Activated CD4-positive, alpha-beta T cell treated with anti-CD3 and anti-CD28 coated beads, Interleukin-2, Interleukin-4, amounts not matched to agents 100 ng/mL and 50 ng/mL, durations not matched to agents 16 hours and 8 hours (primary cell): ENCODE measurements at places on chromosomes 7 and 10.

- DNase-seq, result no peak
Measured at GRCh38 chr10:124997771-124998623, 56.1 kb downstream of the ZRANB1 start.

GRCh38 chr7:42883950-42884349 lies 27.9 kb downstream of the C7orf25 start:
- DNase-seq, result no peak

GRCh38 chr7:103388469-103389140 lies 41.2 kb downstream of the PSMC2 start:
- no peak for DNase-seq

DNA sequence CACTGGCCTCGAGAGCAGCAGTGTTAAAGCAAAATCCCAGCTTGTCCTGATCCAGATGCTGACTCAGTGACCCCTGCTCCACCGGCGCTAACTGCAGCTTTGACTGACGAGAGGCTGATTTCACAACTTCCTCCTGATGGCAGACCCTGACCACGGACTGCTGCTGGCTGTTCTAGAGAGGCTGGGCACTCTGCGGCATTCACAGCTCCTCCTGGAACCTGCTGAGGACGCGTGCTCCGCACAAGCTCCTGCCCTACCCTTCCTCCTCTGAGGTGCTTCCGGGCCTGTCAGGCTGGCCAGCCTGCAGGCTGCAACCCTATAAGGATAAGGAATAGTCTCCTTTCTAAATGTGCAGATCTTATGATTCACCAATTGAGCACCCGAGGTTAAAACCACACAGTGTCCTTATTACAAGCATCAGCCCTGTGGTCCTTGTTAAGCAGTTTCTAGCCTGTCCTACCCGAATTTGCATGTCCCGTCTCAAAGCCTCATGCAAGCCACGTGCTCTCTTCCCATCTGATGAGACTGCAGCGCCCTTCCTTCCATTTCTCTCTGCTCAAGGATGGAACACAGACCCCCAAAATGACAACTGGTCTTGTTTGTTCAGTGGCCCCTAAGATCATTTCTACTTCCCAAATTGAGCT lies 35.5 kb upstream of the NCAPG2 start:
- no peak for DNase-seq

GRCh38 chr7:150432915-150433892 lies 17.2 kb upstream of the GIMAP8 start:
- no peak for DNase-seq

GRCh38 chr10:114647545-114648138 lies 10.4 kb downstream of the ABLIM1 start:
- DNase-seq, result no peak

GRCh38 chr10:107931808-107932207 lies 767.3 kb upstream of the SORCS1 start:
- no peak for DNase-seq

- peak; percentile 70 for DNase-seq
Measured at GRCh38 chr10:101889256-101890210, 45.9 kb upstream of the KCNIP2 start.

GRCh38 chr7:75578081-75578480 lies 86.0 kb downstream of the SPDYE5 start:
- DNase-seq, result no peak

DNA sequence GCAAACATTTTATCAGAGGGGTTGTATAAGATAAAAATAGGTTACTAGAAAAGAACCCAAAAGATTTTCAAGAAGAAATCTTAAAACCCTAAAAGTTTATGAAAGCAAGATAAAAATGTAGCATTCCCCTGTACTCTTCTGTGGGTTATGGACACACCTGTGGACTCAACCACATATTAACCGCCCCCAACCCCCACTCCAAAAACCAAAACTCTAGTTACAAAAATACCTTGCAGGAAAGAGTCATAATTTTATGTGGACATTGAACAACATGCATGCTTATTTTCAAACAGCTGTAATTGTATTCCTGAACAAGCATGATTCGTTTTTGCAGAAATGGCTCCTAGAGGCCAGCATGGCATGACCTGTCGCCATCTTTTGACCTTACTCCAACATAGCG lies 466.9 kb downstream of the PHTF2 start:
- DNase-seq, result no peak

DNA sequence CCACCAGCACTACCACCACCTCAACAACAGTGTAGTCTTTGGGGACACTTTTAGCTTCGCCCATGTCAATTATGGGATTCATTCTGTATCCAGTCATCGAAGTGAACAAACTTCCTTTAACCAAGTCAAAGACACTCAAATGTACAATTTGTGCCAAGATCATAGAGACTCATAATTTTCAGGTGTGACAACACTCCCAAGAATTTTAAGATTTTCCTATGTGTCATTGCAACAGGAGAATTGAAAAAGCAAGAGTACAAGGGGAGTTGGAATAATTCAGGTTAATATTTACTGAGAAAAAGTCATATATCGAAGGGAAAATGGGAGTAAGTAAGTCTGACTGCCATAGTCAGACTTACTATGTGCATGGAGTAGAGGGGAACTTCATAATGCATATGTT lies 26.2 kb downstream of the PON1 start:
- no peak for DNase-seq

- no peak for DNase-seq
Measured at GRCh38 chr7:139727151-139727705, 50.6 kb downstream of the HIPK2 start.

DNA sequence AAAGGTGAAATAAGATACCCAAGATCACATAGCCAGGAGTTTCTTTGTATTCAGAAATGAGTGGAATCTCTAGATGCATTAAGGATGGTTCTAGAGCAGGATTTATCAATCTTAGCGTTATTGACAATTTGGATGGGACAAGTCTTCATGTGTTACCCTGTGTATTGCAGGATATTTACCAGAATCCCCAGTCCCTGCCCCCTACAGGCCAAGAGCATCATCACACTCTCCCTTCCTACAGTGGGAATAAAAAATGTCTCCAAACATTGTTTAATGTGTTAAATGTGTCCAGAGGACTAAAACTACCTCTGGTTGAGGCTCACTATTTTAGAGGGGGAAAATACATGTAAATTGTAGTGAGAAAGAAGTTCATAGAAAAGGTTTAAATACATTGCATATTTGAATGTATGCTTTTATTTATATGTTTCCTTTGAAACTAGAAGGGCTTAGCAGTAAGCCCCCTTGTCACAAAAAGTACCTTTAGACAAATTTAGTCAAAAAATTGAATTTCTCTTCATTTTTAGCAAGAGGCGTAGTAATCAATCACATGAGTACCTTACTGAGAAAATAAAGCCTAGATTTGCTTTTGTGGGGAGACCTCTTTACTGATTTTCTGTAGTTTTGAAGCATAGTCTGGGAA lies 141.2 kb downstream of the MLLT10 start:
- DNase-seq, result peak; percentile 46

GRCh38 chr10:106712988-106713387 lies 451.5 kb downstream of the SORCS1 start:
- DNase-seq, result no peak

DNA sequence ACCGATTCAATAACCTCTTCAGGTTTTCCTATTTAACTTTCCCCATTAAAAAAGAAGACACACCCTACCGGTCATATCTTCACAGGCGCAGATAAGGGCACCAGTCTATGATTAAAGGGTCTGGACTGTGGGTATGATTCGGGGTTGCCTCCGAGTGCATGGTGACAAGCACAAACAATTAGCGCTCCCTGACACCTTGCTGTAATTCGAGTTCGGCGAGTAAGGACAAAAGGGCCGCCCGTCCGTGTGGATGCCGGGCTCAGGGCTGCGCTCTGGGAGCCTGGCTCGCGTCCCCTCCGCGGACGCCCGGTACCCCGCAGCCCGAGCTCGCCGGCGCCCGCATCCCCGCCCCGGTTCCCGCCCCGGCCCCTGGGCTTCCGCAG lies 111.9 kb upstream of the RHEB start:
- DNase-seq, result peak; percentile 22

DNA sequence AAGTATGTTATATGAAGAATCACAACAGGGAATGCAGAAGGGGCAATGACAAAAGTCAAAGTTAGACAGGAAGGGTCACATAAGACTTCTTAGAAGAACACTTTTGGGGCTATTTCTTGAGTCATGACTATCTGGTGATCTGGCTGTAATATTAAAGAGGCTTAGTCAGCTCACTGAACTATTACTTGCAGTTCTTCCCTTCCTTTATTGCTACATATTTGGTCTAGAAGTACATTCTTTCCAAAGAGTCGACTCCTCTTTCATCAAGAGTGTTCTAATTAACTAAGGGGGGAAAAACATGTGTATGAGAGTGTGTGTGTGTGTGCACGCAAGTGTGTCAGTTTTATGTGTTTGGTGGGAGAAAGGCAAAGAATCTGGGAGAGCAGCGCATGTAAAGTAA lies 247.3 kb upstream of the LRRTM3 start:
- DNase-seq, result no peak

GRCh38 chr7:131072505-131073091 lies 255.1 kb upstream of the MKLN1 start:
- no peak for DNase-seq

GRCh38 chr10:90856261-90856660 lies 1.6 kb downstream of the HTR7 start:
- DNase-seq, result no peak

DNA sequence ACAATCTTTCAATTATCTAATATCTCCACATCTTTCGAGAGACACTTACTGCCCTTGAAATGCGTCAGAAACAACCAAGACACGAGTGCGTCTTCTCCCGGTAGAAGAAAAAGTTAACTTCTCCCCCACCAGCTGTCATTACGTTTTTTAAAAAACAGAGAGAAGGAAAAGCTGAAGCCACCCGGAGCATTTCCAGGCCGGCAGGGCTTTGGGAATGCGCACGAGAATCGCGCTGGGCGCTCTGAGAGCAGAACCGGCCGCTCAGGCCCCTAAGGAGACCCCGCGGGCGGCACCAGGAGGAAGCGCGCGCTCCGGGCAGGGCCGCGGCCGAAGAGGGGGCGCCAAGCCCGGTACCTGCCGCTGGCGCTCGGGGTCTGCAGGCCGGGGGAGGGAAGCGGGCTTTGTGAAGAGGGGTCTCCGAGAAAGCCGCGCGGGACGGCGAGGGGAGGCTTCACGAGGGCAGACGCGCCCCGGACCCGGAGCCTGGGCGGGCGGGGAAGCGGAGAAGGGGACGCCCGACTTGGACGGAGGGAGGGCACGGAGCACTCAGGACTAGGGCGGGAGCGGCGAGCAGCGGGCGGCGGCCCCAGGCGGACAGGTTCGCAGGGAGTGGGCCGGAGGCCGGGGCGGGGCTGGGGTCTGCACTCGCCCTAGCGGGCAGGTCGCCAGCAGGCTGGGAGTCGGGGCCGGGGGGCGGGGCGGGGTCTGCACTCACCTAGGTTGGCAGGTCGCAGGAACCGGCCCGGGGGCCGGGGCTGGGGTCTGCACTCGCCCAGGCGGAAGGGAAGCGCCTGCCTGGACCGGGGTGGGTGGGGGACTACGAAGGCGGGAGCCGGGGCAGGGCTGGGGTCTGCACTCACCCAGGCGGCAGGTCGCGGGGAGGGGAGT lies 932 bp downstream of the ESYT2 start:
- DNase-seq, result no peak

DNA sequence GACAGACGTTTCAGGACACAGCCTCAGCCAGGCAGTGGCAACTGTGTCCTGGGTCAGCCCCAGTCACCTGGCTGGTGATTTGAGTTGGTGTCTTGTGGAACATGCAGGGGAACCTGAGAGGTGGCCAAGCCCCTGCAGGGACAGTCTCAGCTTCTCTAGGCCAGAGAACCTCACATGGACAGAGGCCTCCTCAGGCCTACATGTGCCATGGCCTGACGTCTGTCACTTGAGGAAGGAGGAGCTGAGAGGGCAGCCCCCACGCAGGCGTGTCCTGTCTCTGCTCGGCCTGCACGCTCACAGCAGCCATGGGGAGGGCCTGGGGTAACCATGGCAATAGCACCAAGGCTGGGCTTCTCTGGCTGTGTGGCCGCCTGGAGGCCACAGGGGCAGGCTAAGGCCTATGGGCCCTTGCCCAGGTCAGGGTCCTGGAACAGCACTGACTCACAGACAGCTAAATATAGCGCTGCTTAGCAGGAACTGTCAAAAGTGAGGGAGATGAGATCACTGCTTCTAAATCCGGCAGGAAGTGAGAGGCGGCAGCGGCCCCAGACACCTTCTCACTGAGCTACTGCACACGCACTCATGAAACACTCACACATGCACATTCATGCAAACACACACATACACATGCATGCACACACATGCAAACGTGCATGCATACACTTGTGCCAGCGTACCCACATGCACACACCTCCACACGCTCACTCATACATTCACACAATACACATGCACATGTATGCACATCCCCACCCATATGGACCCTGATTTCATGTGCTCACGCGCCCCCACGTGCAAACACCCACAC lies 57.0 kb downstream of the YKT6 start:
- DNase-seq, result peak; percentile 90

GRCh38 chr10:123139165-123139520 lies 3.4 kb downstream of the HMX3 start:
- DNase-seq, result no peak

DNA sequence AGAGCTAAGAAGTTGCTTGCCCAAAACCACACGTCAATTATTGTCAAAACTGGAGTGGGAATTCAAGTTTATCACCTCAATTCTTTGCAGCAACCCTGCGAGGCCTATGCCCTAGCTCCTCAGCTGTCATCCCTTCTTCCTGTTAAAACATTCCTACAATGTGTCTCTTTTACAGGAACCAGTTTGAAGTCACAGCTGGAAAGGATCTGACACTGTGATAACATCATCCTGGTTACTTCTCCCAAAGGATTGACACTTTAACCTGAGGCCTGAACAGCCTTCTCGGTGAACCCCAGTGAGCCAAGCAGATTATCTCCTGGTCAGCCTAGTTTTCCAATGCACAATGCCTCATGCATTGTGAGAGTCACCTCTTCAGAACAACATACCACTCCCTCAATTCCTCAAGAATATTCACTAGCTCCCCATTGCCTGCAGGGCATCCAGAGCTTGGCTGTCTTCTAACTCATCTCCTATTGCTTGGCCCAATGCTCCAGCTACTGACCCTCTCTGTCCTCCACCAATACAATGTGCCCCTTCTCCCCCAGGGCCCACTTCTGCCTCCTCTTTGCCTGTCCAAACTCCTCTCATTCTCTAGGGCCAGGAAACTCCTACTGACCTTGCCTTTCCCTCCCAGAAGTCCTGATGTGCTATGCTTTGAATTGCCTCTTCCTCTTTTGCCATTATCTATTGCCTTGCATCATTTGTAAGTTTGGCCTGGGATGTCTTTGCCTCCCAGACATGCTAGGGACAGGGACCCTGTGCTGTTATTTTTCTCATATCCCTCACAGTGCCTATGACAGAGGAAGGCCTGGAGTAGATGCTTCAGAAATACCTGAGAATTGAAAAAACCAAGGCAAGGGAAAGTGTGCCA lies 10.4 kb upstream of the DLG5 start:
- DNase-seq, result no peak
